ENCODE measurements at places on chromosomes 16 and 17.

DNA sequence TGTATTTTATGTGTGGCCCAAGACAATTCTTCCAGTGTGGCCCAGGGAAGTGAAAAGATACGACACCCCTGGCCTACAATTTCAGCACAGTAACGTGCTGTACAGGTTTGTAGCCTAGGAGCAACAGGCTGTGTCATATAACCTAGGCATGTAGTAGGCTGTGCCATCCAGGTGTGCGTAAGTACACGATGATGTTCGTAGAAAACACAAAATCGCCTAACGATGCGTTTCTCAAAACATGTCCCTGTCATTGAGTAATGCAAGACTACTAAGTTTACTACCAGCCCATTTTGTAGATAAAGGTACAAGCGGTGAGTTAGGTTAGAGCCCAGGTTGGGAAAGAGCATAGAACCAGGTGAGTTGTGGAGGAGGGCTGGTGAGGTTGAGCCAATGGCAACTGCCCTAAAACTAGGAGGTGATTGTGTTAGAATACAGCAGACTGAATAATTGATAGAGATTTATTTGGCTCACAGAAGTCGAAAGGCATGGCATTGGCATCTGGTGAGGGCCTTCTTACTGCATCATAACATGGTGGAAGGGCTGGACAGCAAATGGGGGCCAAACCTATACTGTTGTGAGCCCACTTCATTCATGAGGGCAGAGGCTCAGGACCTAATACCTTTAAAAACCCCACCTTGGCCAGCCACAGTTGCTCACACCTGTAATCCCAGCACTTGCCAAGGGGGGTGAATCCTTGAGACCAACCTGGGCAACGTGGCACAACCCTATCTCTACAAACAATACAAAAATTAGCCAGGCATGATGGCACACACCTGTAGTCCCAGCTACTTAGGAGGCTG, 4.2 kb downstream of the EIF1 start:
- no peak for DNase-seq

DNA sequence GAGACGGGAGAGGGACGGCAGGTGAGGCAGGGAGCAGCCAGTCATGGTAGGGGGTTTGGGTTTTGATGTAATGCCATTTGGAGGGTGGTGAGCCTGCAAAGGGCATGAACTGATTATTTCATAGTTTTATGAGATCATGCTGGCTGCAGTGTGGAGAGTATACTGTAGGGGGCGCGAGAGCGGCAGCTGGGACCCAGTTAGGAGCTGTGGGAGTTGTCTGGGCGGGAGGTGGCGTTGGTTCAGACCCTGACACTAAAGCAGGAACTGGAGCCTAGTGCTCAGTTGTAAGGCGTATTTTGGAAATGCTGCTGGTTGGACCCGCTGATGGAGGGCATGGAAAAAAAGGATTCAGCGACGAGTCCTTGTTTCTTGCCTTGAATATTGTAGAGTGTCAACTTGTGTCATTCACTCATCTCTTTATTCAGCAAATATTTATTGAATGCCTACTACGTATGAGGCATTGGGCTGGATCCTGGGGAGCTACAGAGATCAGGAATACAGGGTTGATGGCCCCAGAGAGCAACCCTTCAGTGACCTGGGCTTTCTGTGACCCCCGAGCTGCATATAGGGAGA, 23.7 kb upstream of the KDM8 start:
- peak; percentile 92 for DNase-seq

DNA sequence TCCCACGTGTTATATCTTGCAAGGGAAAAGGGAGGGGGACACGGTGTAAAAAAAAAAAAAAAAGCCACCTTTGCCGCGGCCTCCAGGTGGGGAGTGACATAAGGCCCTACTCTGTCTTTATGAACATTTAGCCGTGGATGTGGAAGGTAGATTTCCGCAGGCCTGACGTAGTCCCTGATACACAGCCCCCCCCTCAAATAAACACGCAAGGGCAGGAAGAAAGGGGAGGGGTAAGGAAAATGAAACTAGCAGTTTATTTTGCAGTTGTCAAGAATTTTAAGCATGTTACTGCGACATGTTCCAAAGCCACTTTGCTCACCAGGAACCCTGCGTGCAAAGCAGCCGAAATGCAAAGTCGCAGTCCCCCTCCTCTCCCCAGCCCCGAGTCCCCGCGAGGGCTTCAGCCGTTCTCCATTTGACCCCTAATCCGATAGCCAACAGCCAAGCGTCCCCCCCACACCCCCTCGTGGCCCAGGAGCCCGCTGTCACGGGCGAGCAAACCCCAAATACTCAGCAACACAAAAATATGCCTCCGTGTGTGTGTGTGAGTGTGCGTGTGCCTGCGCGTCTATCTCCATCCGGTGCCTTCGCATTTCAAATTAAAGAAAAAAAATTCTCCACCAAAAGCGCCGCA, 1.2 kb downstream of the CBX4 start:
- DNase-seq: no peak

- no peak for DNase-seq
Measured at GRCh38 chr17:30104575-30105339, 11.9 kb upstream of the NSRP1 start.

DNA sequence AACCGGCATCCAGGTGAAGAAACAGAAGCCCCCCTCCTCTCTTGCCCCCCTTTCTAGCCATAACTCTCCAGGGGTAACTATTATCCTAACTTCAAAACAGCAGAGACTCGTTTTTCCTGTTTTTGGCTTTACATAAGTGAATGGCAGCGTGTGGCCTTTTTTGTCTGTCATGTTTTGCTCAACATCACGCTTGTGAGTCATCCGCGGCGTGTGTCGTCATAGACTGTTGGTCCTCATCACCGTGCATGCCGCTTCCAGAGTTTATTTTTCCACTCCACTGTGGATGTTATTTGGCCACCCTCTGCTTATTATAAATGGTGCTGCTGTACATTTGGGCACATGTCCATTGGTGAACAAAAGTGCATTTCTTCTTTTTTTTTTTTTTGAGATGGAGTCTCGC, 52.6 kb downstream of the ERN1 start:
- DNase-seq: no peak

DNA sequence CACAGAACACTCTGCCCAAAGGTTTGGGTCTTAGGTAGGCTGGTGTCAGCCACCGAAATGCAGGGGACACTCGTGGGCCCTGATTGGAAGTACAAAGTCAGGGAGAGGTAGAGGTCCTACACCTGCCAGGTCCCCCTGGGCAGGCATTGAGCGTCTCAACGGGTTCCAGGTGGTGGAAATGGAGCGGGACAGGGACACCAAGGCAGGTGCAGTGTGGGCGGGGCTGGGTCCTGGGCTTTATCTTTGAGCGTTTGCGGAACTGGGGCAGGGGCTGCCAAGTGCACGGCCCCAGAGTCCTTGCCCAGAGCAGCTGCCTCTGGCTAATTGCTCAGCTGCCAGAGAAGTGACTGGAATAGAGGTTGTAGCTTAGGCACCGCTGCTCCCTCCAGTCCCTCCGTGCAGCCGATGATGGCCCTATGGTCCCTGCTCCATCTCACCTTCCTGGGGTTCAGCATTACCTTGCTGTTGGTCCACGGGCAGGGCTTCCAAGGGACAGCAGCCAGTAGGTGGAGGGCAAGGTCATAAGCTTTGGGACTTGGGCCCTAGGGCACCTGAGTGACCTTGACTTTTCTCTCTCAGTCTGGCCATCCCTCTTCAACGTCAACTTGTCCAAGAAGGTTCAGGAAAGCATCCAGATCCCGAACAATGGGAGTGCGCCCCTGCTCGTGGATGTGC, at the start of gene ZACN:
Gene ZACN, plus strand, starts transcription at position 323 of the 675 bp plus-strand sequence. Its CDS starts 83 bp downstream, at position 406.
- no peak for DNase-seq

DNA sequence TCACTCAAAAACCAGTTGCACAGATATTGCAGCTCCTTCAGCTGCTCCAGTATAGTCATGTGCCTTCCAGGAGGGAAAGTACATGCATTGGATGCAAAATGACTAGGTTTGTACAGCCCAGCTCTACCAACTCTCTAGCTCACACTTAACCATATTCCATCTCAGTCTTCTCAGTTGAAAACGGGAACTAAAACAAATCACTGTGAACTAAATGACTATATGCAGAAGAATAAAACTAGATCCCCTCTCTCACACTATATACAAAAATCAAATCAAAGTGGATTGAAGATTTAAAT, 24.9 kb downstream of the DCUN1D3 start:
- DNase-seq: no peak

DNA sequence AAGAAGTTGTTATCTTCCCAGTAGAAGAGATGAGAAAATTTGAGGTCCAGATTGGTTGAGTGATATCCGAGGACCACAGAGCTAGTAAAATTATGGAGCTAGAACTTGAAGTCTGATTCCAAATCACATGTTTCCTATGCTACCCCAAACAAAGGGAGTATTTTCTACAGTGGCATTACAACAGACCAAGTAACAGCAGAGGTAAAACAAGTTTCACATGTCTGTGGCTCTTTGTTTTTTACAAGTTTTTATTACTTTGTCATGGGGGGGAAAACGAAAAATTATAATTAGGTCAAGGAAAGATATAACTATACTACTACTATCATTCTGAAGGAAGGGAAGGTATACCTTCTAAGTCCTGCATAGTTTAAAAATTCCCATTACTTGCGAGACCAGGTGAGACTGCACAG, 49.4 kb downstream of the KANSL1 start:
- DNase-seq: no peak

DNA sequence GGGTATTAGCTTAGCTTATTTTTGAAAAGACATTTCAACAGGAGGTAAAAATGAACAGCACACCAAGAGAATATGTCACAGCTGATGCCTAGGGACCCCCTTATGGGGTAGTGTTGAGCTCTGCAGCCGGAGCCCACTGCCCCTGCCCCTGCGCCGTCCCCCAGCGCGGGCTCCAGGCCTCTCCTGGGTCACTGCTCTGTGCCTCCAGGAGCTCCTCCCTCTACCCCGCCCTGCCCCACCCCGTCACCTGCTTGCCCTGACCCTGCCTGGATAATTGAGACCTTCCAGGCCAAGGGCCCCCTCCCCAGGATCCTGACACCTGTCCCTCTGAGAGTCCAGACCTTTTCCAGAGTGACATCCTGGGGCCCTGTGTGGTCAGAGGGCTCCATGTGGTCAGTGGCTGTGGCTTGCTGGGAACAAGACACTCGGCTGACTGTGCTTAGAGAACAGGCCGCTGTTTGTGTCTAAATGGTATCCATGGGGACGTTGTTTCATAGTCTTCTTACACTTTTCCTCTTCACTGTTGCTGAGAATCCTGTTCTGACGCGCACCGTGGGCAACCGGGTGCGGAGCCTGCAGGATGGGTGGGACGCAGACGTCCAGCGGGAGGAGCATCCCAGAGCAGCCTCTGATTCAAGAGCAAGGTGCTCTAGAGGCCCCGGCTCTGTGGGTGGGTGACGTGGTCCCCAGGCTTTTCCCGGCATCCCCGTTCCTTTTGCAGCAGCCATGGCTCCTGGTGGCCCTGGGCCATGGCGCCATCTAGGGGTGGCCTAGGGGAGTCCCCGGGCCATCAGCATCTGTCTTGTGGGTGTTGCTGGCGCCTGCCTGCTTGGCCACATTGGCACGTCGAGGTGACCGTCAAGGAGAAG, 20.0 kb upstream of the WFIKKN1 start:
- no peak for DNase-seq

GRCh38 chr16:74771656-74772315, 2.8 kb downstream of the FA2H start:
- peak; percentile 72 for DNase-seq

DNA sequence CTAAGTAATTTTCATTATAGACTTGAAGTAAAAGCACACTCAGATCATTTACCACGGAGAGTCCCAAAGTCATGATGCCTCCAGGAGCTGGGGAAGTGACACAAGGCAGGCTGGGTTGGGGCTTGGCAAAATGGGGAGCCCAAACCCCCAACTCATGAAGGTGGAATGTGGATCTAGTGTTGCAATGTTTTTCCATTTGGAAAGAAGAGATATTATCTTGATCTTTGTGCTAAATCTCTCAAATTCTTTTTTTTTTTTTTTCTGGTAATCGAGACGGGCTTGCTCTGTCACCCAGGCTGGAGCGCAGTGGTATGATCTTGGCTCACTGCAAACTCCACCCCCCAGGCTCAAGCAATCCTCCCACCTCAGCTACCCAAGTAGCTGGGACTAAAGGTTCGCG, 7.5 kb upstream of the KCNG4 start:
- DNase-seq: no peak

DNA sequence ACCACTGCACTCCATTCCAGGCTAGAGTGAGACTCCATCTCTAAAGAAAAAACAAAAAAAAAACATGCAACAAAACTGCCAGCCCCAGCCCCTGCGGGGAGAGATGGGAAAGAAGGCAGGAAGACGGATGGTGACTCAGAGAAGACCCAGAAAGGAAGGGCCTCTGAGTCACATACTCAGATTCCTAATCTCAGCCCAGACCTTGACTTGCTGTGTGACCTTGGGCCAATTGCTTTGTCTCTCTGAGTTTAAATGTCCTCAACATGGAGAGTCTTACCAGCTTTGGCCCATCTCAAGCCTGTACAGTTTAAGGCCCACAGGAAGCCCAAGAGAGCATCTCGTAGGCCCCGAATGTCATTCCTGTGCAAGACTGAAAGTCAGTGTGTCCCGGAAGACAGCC, 86.5 kb upstream of the LHX1 start:
- DNase-seq: no peak

DNA sequence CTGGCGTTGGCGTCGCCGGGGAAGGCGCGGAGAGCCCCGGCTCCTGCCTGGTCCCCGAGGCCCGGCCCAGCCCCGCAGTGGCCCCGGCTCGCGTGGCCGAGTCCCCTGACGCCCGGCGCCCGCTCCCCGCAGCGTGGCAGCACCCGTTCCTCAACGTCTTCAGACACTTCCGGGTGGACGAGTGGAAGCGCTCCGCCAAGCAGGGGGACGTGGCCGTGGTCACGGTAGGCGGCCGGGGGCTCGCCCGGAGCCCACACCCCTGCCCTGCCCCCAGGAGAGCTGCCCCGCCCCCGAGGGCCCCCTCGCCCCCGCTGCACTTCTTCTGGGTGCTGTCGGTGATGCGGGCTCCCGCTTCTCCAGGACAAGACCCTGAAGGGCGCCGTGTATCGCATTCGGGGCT, 466 bp downstream of the WDR90 start:
- DNase-seq: no peak

DNA sequence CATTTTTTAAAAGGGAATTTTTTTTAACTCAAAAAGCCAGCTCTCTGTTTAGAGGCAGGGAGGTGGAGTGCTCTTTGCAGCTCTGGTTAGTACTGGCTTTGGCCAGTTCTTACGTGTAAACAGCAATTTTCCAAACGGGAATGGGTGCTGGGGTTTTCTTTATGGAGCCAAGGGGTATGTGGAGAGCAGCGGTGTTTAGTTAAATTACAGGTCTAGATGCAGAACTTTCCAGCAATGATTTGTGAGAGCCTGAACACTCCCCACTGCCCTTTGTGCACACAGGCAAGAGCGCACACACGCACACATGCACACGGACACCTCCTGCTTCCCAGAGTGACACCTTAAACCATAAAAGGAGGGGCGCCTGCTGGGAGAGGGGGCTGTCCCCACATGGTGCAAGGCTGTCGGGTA, 140.2 kb downstream of the MSI2 start:
- no peak for DNase-seq

DNA sequence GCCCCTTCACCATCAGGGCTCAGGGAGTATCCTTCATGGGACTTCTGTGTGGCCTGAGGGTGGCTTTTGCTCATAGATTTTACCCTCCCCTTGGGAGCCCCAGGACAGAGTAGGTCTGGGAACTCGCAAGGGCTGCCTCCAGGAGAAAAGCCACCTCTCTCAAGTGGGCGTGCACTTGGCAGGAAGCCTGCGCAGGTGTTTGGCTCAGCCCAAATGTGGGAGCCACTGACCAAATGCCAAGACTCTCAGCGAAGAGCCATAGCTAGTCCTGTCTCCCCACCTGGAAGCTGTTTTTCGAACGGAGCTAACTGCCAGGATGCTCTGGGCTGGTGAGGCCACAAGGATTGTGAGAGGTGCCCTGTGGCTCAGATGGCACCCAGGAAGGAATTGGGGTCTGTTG, 2.0 kb upstream of the HSD17B2 start:
- DNase-seq: no peak

- no peak for DNase-seq
Measured at GRCh38 chr17:4609761-4610160, 25.4 kb downstream of the SMTNL2 start.
